M059J (cell line): ENCODE measurements at places on chromosomes 12 and 14. TPM values are rescaled to one million over a fixed set of nuclear protein-coding genes. Genes with fewer than 3 reads are reported as not detected.
A peak's percentile ranks its signal among the peaks of the same experiment; 100 is the strongest.

DNA sequence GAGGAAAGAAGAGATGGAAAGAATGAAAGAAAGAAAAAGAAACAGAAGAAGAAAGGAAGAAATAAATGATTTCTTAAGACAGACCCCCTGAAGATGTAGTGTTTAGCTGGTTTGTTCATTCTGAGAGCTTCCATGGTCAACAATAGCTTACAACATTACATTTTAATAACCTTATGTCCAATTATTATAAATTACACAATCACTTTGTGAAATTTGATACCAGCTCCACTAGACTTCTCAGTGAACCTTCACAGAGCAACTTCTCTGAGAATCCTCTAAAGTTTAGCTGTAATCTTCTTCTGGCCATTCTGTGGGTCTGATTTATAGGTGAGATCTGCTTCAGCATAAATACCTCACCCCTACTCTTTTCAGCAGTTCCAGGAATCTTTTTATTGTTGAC lies 27.9 kb downstream of the SIX1 start:
- no peak for DNase-seq

- DNase-seq: no peak
Observed at GRCh38 chr12:55515696-55516095, 23.5 kb downstream of the OR6C68 start.

- peak; percentile 36 for DNase-seq
Observed at GRCh38 chr12:4011597-4011996, 138.4 kb upstream of the PARP11 start.

GRCh38 chr12:112096667-112097066 lies 11.9 kb downstream of the NAA25 start:
- peak; percentile 90 for DNase-seq

- no peak for DNase-seq
Observed at GRCh38 chr14:101525640-101526527, 35.4 kb upstream of the DIO3 start.

DNA sequence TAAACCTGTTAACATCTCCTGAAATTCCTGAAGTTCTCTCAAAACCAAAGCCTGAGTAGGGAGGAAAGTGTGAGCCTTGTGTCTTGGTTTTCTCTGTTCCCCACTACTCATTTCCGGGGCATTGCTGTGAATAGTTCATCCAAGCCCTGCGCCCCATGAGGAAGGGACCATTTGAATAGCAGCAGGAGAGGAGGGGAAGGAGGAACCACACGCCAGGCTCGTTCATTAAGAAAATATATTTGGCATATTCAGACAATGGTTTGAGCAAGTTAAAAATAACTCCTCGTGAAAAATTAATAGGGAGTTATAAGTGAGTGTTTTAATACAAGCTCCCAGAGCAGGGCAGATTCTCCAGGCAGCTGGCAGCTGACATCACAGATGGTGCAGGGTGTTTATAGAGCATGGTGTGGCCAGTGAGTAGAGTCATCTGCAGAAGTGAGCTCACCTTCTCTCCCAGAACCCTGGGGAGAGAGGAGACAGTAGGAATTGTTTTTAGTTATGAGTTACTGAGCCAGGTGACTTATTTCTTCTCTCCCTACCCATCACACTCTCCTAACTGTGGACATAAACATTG lies 29.5 kb upstream of the CISTR start:
- DNase-seq: peak; percentile 38

GRCh38 chr12:104928036-104928745 lies 29.9 kb downstream of the SLC41A2 start:
- no peak for DNase-seq

The NUMB gene
- total RNA-seq: 15.2 and 21.8 TPM in 2 replicates

The M6PR gene
- 119 and 126 TPM in 2 replicates for total RNA-seq

The CLEC14A gene
- 0.20 TPM in 1 of 2 replicates, not detected in the other for total RNA-seq

The RAD9B gene
- 0.47 and 1.1 TPM in 2 replicates for total RNA-seq
